ENCODE measurements at places on chromosomes 6 and 20. TPM values are rescaled to one million over a fixed set of nuclear protein-coding genes. Genes with fewer than 3 reads are reported as not detected.
A peak's percentile ranks its signal among the peaks of the same experiment; 100 is the strongest.

GRCh38 chr6:153840039-153840850, 198.8 kb upstream of the OPRM1 start:
- no peak for DNase-seq

The HTR1B gene
- 0.74 TPM for total RNA-seq

DNA sequence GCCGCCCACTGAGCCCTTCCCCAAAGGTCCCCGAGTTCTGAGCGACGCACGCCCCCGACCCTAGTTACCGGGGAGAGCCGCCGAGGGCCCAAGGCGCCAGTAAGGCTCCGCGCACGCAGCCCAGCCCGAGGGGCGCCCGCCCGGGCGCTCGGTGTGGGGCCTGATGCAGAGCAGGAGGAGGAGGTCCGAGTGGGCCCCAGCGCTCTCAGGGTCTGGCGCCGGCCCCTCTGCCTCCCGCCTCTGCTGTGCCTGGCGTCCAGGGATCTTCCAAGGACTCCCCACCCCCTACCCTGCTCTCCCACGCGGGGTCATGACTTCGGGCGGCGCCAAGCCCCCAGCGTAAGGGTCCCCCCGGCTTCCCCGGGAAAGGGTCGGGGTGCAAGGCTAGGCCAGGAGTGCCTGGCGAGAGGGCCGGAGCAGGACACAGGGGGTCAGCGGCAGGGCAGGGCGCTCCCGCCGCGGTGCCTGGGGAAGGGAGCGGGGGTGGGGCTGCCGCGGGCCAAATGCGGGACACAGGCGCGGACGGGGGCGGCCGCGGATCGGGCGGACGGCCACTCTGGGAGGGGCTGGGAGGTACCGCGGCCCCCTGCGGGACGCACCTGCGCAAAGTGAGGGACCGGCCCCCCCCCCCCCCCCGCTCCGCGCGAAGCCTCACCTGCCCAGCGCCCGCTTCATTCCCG, 637 bp downstream of the ABHD12 start:
- no peak for DNase-seq

- DNase-seq, result no peak
These were observed 168.6 kb downstream of the ZFAND3 start for GRCh38 chr6:37988127-37988526.

DNA sequence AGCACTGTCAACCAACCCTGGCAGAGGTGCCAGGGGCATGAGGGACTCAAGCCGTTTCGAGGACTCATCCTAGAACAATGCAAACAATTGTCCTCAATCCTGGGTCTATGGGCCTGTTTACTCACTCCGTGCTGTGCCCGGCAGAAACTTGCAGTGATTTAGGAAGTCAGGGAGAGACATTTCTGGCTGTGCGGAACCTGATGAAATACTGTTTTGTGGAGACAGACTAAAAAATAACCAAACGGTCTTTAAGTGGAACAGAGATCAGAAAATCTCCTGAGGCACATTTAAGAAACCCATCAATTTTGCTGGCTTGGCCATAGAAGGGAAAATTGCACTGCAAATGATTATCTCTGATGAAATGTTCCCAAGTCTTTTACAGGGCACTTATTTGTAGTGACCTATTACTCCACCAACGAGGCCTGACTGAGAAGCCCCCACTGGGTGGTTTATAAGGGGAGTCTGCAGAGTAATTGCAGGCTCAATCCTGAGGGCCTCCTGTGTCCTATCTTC, 79.8 kb upstream of the KCNK16 start:
- DNase-seq, result no peak

- DNase-seq, result no peak
These were observed 395.5 kb upstream of the RUNX2 start for GRCh38 chr6:44932651-44933091.

The RNF39 gene
- total RNA-seq, result 0.22 TPM

- DNase-seq, result peak; percentile 57
These were observed at the start of gene PERP for GRCh38 chr6:138107078-138107751. TSS of gene PERP (minus strand) at chr6:138107419. CDS start at chr6:138107340, 79 bp downstream.

DNA sequence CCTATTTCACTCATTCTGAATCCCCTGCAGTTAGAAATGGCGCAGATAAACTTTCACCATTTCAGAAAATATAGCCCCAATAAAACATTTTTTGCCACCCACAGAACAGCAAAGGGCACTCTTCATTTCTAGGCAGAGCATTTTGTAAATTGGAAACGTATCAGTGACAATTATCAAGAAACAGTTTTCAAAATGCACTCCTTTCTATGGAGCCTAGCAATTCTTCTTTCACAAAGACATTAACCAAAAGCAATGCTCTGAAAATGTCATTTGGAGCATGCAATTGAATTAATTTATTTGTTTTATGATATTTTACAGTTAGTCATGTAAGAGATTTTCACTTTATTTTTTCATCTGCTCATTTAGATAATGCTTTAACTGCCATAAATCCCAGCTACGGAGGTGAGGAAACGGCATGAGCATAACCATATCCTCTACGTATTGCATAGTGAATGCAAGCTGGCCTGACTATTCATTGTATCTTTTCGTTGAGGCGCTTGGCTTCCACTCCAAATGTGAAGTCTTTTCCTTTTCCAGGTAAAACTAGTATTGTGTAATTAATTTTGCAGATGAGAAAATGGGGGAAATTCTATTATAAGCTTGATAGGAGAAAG, 813.4 kb downstream of the C6orf118 start:
- DNase-seq, result no peak

GRCh38 chr20:17024513-17025119, 202.2 kb upstream of the PCSK2 start:
- peak; percentile 42 for DNase-seq

DNA sequence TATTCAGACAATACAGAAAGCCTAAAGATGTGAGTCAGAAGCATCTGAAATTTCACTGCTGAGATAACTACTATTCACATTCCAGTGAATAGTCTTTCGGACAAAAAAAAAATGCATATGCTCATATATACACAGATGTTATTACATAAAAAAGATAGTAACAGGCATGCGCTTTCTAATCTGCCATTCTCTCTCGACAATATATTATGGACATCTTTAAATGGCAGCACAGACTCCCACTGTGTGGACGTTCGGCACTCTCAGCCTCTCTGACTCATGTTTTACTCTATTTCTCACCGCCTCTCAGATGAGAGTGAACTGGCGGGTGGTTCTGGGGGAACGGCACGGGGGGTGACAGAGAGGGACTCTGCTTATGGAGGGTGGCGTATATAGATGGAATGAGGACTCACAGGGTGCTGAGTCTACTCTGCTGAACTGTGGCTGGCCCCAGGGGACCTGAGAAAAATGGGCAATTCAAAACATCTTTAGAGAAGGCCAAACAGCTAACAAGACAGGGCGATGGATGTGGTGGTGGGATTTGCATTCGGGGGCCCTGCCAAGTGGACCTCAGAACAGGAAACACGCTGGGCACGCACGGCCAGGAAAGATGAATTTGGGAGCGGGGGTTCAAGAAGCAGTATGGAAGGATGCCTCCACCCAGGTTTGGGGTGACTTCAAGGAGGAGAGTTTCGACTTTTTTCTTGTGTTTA, 68.9 kb downstream of the MDGA1 start:
- no peak for DNase-seq

The PAK5 gene
- total RNA-seq, result not detected

DNA sequence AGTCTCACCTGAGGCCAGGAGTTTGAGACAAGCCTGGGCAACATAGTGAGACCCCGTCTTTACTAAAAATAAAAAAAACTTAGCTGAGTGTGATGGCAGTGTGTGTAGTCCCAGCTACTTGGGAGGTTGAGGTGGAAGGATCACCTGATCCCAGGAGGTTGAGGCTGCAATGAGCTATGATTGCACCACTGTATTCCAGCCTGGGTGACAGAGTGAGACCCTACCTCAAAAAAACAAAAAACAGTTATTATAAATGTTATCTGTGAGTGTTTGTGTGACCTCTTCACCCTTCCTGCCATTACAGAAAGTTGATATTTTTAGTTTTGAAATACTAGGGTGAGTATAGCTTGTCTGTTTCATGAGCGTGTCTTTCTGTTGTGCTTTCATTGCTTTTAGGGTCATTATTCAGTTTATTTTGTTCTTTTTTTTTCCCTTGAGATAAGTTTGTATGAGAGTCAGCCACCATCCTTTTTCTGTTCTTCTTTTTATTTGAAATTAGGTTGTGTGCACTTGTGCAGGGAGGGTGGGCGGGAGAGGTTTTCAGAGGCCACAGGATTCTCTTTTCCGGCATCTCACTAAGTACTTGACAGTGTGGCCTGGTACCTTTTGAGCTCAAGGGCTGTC, 26.2 kb downstream of the CDYL start:
- no peak for DNase-seq

- no peak for DNase-seq
These were observed 373.4 kb upstream of the SYNCRIP start for GRCh38 chr6:86016077-86016476.

- no peak for DNase-seq
These were observed 16.9 kb downstream of the SEC23B start for GRCh38 chr20:18524646-18525045.

DNA sequence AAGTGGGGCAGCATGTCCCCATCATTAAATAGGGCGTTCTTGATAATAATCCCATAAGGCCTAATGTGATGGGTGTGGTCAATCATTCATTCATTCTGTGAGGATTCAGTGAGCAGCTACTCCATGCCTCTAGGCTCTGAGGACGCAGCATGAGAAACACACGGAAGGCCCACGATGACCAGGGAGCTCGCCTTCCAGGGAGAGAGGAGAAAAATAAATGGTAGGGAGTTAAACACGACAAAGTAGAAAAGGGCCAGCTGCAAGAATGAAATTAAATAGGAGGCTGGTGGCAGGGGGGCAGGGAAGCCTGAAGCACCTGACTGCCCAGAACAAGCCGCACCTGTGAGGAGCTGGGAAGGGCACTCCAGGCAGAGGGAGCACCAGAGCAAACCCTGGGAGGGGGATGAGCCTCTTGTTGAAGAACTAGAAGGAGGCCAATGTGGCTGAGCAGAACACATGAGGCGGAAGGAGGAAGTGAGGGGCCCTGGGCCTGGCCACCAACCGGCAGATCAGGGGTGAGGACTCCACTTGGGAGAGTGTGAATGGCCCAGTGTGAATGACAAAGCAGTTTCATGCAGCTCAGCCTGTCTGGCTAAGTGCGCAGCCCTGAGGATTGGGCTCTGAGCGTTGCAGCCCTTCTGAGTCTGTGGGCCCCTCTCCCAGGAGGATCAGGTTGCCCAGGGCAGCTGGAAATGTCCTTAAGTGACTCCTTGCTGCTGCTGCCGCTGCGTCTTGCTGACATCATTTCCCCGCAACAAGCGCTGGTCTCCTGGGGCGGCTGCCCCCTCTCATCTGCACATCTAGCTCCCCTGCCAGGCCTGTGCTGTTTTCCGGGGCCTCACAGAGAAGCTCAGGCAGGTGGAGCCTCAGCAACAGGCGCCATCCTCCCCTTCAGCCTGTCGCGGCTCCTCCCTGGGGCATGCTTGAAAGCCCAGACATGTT, 99.9 kb downstream of the CDH26 start:
- no peak for DNase-seq

- no peak for DNase-seq
These were observed 13.1 kb downstream of the BMP2 start for GRCh38 chr20:6780433-6781190.

The BFSP1 gene
- total RNA-seq, result 8.8 TPM

The POPDC3 gene
- 10.1 TPM for total RNA-seq

DNA sequence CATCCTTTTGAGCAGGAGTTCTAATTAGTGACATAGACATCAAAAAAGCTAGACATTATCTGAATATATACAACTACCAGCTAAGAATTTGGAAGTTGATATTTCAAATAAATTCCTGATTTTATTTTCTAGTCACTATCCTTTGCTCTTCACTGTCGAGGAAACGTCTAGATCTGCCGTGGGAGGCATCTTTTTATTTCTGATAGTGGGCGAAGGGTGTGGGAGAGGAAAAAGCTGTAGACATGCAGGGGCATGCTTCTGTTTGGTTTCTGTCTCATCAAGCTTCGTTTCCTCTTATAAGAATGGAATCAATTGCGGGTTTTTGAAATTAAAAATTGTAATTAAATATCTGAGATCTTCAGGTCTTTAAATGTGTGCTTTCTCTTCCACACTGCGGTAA, 16.2 kb upstream of the C6orf118 start:
- no peak for DNase-seq
